ENCODE measurements at places on chromosomes 4 and X.

GRCh38 chr4:53366301-53366716 lies 448 bp upstream of the SCFD2 start:
- no peak for DNase-seq

DNA sequence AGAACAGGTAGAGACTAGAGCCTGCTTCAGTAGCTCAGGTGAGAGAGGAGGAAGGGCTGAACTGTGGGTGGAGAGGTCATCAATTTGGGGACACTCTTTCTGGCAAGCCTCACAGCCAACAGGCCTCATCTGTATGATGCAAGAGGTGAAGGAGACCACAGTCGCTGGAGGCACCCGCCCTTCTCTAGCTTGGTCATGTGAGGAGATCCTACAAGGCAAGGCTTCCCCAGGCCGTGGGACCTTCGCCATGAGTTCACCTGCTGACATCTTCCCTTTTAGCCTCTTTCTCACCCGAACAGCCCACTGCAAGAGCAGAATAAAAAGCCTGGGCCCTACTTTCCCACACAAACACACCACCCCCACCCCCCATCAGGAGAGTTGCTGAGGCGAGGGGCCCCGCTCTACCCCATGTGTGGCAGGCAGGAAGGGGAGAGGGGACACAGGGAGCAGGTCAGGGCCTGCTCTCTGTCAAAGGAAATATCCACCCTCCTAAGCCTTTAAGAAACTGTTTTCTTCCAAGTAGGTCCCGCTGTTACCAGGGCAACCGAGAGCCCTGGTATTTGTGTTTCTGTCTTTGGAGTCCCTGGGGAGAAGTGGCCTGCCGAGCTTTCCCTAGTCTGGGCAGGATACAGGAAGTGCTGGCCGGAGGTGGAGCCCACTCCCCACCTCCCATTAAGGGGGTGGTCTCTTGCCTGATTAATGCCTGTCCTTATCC lies 8.1 kb downstream of the RTL5 start:
- peak; percentile 22 for DNase-seq

GRCh38 chrX:112941209-112941837 lies 100.7 kb upstream of the AMOT start:
- no peak for DNase-seq

GRCh38 chr4:148651991-148652390 lies 209.8 kb upstream of the NR3C2 start:
- no peak for DNase-seq

- no peak for DNase-seq
These were observed 1248.5 kb upstream of the TENM3 start for GRCh38 chr4:180994722-180995121.

GRCh38 chr4:11470438-11471045 lies 41.8 kb upstream of the HS3ST1 start:
- DNase-seq = no peak

DNA sequence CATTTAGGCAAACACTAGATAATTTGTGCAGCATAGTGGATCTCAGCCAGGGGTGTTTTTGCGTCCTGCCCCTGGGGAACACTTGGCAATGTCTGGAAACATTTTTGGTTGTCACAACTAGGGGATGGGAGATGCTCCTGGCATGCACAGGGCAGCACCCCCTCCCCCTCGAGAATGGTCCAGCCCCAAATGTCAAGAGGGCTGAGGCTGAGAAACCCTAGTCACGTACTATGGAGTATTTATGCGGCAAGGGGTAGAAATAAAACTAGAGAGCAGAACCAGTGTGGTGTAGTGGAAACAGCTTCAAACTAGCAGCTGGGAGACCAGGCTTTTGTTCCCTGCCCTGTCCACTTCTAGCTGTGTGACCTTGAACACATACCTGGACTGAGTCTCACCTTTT lies 38.2 kb upstream of the CLCN4 start:
- no peak for DNase-seq

- DNase-seq = no peak
These were observed 57.2 kb downstream of the ABLIM2 start for GRCh38 chr4:8101213-8102075.

DNA sequence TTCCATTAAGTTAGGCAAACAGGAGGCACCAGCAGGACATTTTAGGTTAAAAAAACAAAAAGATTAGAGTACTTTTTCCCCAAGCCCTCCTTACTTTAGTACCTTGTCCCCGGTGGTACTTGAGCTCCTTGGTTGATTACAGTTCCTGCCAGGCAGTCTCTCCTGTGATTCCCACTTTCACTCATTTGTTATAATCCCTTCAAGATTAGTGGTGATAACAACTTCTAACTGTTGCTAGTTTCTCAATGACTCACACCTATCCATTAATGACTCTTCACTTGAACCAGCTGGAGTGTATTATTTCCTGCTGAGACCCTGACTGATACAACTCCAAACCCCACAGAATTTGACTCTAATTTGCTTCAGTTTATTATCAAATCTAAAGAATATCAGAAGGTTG lies 765.0 kb upstream of the DIAPH2 start:
- DNase-seq = no peak

DNA sequence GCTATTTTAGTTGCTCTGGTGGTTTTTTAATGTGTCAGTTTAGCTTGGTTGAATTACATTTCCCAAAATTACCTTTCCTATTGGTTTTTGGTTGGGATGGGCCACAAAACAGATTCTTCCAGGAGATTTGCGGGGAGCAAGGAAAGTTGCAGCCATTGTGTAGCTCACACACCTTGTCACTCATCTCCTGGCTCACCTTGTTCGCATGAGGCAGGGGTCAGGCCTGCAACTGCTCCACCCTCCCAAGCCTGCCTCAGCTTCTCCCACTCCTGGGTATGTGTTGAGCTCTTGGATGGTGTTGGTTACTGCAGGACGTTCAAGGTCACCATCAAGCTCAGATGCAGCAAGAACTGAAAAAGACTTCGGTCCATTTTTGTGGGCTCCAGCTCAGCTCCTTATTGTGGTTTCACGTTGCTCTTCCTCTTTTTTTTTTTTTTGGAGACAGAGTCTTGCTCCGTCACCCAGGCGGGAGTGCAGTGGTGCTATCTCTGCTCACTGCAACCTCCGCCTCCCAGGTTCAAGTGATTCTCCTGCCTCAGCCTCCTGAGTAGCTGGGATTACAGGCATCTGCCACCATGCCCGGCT lies 95.6 kb upstream of the METTL14 start:
- DNase-seq = no peak

- DNase-seq = no peak
These were observed 19.6 kb upstream of the SASH3 start for GRCh38 chrX:129760155-129760554.

- DNase-seq = no peak
These were observed 38.9 kb downstream of the PPA2 start for GRCh38 chr4:105434940-105435339.
